ENCODE measurements at places on chromosomes 2 and 18.

GRCh38 chr18:73839441-73839840 lies 308.2 kb downstream of the FBXO15 start:
- no peak for DNase-seq

DNA sequence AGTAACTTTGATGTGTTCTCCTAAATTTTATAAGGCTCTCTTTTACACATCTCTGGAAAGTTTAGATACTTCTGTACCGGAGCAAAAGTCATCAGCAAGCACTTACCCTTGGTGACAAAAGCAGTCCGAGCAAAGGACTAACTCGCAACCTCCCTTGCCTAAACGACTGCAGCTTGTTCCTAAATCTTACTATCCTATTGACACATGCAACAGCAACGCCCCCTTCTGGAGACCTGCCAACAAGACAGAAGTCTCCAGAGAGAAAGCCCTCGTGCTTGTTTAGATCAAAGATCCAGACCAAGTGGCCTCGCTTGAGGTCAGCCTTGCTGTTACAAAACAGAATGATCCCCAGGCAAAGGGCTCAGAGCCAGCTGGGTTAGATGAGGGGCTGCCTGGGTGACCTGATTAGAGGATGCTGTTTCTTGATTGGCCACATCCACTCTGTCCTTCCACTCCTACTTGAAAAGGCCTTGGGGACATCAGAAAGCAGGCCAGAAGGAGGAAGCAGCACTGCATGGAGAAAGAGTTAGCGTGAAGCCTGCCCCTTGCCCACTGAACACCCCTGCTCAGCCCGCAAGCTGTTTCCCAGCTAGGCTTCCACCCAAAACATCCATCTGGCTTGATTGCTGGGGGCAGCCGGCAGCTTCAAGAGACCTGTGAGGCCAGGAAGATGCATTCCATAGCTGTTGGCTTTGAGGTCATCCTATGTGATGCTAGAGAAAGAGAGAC lies 94.3 kb downstream of the HNRNPLL start:
- peak; percentile 85 for DNase-seq

DNA sequence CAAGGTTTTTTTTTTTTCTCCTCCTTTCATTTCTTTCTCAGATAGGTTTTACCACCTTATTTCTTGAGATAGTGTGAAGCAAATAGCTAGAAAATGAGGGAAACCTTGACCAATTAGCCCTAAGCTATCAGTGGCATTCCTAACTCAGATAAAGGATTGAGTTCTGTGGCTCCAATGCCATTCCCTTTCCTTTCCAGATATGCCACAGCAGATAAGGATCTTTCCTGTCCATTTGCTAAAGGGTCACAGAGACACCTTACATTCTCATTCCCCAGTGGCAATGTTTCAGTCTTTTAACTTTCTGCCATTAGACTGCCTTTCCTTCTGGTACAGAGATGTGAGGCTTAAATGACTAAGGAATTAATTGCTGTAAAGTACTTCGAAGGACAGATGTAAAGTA lies 81.7 kb downstream of the MGAT5 start:
- no peak for DNase-seq

DNA sequence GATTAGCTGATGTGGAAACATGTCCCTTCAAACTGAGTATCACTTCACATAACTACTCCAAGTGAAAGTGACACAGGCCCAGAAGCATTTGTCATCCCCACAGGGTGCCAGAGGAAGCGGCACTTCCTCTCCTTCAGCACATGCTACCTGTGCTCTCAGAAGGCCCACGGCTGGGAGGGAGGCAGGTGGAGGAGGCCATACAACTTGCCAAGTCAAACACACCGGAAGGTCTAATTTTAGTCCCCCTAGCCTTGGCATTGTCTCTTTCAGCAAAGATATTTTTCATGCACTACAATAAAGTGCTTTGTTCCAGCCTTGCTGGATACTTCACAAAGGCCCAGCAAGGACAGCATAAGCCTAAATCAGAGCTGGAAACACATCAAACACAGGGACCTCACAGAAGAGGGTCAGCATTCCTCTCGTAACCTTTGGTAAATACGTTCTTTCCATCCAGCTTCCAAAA lies 38.0 kb downstream of the VSNL1 start:
- no peak for DNase-seq

DNA sequence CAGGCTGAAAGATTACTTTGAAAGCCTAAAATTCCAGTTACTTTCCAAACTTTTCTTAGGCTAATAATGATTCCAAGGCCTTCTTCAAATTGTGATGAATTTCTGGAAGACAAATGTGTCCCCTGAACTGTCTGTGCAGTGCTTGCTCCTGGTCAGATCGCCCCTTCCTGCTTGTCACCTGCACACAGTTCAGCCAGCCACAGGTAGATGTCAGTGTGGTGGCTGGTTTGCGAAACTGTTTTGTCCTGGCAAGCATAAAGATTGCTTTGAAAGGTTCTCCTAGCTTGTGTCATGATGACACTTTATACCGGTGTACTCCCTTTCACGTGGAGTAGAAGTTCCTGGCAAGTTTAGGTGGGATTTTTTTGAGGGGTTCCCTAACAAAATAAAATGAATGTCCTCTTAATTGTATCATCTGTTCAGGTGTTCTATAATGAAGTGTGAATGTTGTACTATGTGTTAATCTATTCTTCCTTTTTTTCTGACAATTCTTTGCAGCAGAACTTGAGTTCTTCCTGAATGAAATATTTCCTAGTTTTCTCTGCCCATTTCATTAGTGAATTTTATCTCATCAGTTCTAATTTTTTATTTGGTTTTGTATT lies 298.8 kb downstream of the ZNF407 start:
- no peak for DNase-seq

DNA sequence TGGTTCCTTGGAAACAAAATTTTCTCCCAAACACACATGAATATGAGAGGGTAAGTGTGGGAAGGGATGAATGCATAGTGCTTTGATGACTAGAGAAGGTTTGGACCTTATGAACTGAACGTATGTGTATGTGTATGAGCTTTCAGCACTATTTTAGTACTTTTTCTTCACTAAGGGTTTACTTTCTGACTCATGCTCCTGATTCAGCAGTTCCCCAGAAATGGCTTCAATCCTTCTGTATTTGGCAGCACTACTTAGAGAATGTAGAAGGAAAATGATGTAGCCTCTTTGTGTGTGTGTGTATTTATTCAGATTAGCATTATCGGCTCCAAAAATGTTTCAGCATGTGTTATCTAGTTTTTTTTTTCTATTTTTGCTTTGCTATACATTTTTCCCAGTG lies 22.2 kb downstream of the KCNJ3 start:
- no peak for DNase-seq

- peak; percentile 5 for DNase-seq
Observed at GRCh38 chr2:211132573-211132972, 576.2 kb downstream of the CPS1 start.

DNA sequence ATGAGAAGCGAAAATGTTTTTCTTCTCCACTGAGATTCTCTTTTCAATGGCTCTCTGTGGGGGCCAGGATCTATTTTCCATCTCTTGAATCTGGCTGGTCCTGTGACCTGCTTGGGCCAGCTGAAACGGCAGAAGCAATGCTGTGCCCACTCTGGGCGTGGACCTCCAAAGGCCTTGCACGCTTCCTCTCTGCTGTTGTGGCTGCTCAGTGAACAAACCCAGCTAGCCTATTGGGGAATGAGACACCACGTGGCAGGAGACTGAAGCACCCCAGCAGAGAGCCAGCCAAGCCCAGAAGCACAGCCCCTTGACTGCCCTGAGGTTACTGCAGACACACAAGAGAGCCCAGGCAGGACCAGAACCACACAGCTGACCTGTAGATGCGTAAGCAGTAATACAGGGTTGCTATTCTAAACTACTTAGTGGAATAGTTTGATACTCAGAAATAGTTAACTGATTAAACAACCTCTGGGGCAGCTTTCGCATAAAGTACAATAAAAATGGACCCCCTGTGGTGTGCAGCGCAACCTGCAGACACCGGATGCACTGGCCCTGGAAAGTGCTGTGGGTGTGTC lies 221.7 kb upstream of the SH3BP4 start:
- DNase-seq = no peak

DNA sequence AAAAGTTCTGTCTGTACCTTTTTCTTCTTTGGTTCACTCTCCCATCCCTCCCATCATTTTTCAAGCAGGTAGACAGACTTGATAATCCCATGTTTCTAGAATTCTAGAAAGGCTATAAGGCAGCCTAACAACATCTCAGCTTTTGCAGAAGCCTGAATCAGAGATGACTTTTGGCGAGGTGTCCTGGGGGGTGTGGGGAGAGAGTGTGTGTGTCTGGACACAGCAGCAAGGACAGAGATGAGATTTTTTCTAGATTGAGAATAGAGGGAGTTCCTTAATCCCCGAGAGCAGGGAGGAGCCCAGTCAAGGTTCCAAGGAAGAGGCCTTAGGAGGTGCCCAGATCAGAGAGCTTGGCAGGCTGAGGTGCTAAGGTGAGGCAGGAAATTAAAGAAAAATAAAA lies 22.0 kb upstream of the LAPTM4A start:
- DNase-seq = no peak
